Activated naive CD4-positive, alpha-beta T cell treated with anti-CD3 and anti-CD28 coated beads for 36 hours (primary cell): ENCODE measurements at places on chromosomes 5 and 9.

- peak; percentile 14 for DNase-seq
Measured at GRCh38 chr5:37198061-37198460, 51.1 kb downstream of the CPLANE1 start.

DNA sequence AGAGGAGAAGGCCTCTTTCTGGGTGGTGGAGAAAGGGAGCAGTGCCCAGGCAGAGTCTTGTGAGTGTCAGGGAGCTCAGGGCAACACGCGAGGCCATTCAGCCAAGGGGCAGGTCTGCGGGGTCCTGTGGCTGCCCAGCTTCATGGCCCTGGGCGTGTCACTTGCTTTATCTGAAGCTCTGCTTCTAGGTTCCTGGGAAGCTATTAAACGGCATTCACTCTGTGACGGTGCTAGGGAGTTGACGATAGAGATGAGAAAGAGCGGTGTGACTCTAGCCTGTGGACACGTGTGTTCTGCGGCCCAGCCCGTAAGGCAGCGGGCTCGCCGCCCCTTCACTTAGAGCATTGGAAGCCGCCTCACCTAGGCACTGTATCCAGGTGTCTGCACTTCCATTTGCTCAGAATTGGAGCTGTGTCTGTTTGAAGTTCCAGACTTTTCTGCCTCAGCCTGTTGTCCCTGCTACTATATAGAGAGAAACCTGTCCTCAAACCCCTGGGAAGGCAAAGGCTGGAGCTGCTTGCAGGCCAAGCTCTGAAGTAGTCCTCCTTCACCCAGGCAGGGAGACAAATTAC is 88.3 kb downstream of the PHF2 start:
- no peak for DNase-seq

DNA sequence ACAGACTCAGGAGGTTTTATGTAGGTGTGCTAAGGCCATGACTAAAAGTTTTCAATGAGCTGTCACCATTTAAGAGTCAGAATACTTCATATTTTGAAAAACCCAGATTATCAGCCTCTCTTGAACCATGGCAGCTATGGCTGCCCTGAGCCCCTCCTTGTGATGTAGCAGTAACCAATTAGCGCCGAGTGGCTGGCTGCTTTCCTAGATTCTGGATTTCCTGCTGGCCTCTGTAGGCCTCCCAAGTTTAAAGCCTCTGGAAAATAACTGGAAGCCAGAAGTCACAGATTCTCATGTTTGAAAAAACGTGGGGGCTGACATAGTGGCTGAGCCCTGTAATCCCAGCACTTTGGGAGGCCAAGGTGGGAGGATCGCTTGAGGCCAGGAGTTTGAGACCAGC is 25.5 kb downstream of the DAB2IP start:
- no peak for DNase-seq

DNA sequence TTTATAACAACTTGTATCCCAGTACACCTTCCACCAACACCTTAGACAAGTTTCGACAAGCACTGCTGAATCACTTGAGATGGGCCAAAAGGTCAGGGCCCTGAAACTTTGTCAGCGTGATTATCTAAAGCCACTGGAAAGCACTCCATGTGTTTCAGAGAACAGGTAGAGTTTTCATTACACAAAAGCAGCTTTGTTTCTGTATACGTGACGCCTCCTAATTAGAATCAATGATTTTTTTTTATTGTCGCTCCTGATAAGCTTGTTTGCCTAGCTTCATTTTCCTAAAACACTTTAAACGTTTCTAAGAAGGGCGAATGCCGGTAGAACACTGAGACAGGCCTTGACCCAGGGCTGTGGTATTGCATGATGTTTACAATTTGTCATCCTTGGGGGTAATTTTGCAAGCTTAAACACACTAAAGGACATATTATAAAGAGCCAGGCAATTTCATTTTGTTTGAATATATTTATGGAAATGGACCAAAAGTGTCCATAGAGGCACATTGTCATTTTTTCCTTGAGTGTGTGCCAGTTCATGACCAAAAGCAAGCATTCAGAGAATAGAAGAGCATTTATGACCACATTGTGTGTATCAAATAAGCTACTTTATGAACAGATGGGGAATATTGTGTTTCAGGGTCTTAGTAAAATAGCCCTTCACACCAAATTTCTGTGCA is 193.6 kb downstream of the GLIS3 start:
- no peak for DNase-seq

- no peak for DNase-seq
Measured at GRCh38 chr9:129319938-129320481, 141.9 kb upstream of the IER5L start.

GRCh38 chr9:136851941-136852663 is at the start of gene MAMDC4:
TSS of gene MAMDC4 (plus strand) at chr9:136852346. CDS start at chr9:136852417, 71 bp downstream.
- no peak for DNase-seq
